ENCODE measurements at places on chromosomes 12 and 14.

- DNase-seq = no peak
These were observed 25.2 kb downstream of the MTA1 start for GRCh38 chr14:105444859-105445258.

DNA sequence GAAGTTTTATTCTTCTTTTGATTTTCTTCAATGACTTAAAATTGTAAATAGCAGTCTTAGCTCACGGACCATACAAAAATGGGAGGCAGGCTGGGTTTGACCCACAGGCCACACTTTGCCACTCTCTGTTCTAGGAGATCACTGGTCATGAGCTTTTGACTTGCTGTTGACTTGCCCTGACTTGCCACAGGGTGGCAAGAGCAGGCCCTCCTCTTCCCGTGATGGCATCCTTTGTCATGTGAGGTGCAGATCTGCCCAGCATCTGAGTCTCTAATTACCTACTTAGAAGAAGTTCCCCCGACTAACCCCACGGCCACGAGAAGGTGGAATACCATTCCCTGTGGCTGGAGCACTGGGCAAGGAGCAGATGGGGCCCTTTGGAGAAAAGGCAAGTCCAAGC, 81.0 kb upstream of the SCAF11 start:
- DNase-seq = no peak

DNA sequence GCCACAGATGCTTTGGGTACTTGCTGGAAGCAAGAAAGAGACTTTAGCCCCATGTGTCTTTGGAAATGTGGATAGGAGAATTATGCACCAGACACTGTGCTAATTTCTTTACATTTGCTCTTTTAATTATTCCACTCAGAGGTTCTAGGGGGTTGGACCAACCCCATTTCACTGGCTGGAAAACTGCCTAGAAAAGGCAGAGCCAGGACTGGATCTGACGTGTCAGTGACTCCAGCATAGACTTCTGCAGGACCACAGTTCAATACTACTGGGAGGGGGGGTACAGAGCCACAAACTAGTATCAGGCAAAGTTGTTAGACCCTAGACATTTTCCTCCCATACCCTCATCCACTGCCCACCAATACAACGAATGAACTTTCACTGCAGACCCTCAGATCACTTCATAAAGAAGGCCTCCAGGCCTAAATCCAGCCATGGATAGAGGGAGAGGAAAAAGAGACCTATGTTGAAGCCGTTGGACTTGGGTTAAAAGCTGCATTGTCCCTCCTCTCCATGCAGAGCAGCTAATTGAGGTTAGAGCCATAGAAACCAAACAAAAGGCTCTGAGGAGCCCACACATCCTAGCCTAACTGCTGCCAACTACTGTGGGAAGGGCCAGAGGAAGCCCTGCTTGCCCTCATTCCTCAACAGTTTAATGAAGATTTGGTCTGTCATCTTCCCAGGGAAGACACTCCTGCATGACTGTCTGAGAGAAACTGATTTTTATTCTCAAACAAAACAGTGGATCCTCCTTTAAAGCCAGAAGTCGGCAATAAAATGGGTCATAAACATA, 68.7 kb downstream of the STON2 start:
- DNase-seq = no peak

DNA sequence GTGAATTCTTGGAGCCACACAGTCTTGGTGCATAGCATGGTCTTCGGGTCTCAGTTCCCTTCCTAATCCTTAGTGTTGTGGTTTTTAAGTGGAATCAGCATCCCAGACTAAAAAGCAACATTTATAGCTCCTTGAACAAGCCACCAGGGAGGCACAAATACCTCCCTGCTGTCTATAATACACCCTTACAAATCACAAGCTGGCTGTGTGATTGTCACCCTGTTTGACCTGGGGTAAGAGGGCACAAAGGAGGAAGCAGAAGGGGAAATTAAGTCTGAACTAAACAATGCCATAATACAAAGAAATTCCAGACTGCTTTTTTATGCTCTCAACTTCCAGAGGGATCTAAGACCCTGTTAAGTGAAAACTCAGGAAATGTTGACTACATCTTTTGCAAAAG, 7.7 kb upstream of the MMP19 start:
- DNase-seq = no peak

- DNase-seq = no peak
These were observed 263.8 kb downstream of the APAF1 start for GRCh38 chr12:98908866-98909265.

Measured in NCI-H446 treated with DMSO at 0.1 percent for 48 hours (cell line).